Stimulated activated naive CD4-positive, alpha-beta T cell (primary cell): ENCODE measurements at places on chromosomes 11 and 22.

DNA sequence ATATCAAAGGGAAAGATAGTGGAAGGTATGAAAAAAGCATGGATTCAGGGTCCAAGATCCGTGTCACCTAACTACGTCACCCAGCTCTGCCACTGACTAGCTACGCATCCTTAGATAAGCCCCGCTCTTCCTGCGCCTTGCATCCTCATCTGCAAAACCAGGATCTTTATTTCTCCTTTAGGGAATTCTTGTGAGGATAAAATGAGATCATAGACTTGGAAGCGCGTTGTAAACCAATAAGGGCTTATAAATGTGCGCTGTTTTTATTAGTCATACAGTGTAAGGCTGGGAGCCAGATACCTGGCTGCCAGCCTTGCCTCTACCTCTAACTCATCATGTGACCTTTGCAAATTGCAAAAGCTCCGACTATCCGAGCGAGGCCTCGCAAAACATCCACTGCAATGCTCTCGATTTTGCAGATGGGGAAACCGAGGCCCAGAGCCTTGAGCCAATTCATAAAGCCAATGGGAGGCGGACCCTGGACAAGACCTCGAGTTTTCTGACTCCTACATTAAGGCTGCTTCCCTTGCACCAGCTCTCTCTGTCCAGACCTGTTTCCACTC, 753 bp downstream of the PRPF19 start:
- peak; percentile 17 for DNase-seq

DNA sequence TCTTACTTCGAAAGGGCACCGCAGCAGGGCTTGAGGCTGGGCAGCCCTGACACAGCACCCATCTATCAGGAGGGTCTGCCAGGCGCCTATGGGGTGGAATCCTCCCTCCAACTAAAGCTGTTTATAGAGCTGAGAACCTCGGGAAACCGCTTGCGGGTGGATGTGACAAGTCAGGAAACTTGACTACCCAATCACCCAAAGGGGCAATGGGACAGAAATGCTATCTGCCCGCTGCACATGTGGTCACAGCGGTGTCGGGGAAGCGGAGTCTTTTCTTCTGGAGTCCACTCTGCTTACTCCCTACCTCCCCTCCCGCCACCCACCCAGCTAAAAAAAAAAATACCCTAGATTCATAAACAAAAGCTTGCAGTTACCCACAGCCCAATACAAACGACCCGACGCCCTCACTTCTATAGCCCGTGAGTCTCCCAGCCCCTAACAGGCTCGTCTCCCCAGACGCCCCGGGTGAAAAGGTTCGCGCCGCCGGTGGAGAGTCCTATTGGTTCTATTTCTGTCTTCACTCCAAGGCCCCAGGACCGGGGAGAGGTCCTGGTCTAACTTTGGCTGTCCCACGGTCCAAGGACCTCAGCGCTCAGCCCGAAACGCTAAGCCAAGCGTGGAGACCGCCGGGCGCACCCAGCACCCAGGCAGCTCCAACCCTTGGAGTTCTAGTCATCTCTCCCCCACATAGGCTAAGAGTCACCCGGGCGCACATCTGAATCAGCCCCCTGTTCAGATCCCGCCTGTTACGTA, 1.4 kb downstream of the TRPC6 start:
- DNase-seq, result no peak

- DNase-seq, result no peak
These were observed 209.5 kb downstream of the NTM start for GRCh38 chr11:131579932-131580387.

GRCh38 chr22:20610243-20610686, 102.9 kb downstream of the MED15 start:
- no peak for DNase-seq

DNA sequence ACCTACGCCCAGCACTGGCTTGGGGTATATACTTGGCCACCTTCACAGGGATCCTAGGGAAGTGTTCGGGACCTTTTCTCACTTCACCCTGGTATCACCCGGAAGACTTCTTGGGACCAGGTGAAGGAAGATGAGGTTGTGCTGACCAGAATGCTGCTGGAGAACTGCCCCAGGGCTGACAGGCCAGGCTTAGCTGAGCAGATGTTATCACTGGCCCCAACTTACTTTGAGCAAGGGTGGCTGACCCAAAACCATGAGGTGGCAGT, 4.5 kb downstream of the FTH1 start:
- peak; percentile 39 for DNase-seq
